ENCODE measurements at places on chromosomes 11 and 22.
A peak's percentile ranks its signal among the peaks of the same experiment; 100 is the strongest.

DNA sequence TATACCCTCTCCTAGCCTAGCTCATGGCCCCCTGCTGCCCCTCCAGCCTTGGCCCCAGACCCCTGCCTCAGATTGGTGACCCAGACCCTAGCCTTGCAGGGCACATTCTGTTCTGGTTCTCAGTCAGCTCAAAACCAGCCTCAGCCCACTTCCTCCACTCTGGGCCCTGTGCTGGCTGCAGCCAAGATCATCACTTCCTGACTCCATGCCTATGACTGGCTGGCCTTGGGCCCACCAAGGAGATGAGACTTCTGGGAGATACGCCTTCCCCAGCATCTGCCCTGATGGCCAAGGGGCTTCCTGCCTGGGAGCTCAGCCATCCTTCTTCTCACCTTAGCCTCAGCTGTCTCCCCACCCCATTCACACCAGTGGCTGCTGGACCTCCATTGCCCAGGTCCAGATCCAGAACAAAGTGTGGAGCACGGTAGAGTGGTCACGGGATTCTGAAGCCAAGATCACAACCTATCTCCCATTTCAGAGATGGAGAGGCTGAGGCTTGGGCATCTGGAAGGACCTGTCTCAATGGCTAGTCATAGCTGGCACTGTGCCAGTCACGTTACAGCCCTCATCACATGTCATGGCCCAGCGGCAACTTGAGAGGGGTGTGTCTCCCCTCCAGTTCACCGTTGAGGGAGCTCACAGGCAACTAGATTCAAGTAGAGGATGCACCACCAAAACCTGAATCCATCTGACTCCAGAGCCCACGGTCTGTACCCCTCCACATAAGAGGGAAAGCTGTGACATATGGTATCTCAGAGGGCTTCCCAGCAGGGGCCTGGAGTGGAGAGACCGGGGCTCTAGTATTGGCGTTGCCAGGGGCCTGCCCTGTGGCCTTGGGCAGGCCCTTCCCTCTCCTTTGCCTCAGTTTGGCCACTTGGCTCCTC lies 43.0 kb upstream of the KLHL35 start:
- DNase-seq: no peak

DNA sequence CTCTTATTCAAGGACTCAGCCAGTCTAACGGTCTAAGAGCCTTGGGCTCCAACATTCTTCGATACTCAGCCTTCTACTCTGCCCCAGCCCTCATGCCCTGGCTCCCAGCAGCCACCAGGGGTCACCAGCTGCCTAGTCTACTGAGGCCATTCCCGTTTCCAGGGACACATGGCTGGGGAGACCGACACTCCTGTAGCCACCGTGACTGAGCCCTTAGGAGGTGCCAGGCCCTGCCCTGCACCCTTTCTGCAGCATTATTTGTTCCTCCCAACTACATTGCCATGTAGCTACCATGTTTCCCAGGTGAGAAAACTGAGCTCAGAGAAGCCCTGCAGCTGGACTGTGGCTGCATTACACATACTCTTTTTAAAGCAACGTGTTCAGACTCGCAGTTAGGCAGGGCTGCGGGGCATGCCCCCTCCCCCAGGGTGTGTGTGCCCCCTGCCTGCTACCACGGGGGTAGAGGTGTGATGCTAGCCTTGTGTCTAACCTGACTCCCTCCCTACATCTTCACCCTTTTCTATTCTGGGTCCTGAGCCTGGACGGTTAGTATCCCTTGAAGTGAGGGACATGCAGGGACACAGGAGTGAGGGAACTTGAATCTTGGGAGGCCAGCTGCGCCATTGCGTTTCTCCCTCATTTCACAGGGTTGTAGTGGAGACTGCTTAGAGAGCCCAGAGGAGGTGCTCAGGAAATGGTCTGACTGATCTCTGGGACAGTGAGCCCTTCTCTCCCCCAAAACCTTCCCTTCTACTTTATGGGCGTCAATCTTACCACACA lies 17.5 kb downstream of the ATG16L2 start:
- DNase-seq: peak; percentile 44

- DNase-seq: no peak
Measured at GRCh38 chr11:64128255-64129006, 37.5 kb downstream of the MACROD1 start.

GRCh38 chr11:65634905-65635731 lies 2.8 kb upstream of the SIPA1 start:
- DNase-seq: no peak

- no peak for DNase-seq
Measured at GRCh38 chr11:91178366-91178765, 955.5 kb upstream of the CHORDC1 start.

DNA sequence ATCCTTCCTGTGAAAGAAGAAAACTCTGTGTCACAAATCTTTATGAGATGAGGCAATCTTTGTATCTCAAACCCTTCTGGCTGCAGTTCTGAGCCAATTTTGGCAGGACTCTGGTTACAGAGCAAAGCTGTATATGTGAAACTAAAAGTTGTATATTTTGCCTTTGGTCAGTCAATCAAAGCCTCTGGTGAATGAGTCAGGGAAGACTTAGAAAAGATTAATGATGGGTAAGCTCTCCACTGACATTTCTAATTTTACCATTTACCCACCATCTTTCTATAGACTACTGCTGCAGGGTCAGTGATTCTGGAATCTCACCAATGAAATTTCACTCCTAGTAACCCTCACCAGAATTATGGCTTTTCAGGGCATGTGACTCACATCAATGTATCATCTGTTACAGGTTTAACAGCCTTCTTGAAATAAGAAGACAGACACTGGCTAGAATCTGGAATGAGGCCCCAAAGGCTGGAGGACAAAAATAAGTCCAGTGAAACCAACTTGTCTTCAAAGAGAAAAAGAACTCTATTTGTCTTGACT lies 43.3 kb downstream of the USP35 start:
- no peak for DNase-seq

DNA sequence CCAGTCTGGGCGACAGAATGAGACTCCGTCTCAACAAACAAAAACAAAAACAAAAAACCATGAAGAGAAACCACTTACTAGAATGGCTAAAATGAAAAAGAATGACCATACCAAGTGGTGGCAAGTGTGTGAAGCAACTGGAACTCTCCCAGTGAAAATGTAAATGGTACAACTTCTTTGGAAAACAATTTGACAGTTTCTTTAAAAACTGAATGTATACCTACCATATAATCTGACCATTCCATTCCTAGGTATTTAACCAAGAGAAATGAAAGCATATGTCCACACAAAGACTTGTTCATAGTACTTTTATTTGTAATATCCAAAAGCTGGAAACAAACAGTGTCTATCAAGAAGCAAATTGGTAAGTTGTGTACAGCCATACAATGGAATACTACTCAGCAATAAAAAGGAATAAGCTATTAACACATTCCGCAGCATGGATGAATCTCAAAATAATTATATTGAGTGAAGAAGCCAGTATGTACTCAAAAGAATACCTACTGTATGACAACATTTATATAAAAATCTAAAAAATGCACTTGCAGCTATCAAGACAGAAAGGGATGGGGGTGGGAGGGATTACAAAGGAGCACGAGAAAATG lies 27.7 kb downstream of the DGCR2 start:
- DNase-seq: no peak

- no peak for DNase-seq
Measured at GRCh38 chr11:8503910-8504364, 90.1 kb downstream of the STK33 start.

DNA sequence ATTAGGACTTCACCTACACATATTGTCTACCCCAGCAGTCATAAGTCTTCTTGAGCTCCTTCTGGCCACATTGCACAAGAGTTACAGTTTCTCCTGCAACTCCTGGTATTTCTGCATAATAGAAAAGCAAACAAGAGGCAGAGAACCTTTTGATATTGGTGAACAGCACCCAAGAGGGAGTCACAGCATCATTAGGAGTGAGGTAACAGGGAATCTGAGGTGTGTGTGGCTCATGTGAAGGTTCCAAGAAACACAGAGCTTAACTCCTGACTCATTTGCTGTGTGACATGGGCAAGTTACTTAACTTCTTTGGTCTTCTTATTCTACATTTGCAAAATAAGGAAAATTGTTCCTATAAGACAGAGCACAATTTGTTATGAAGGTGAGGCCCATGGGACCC lies 374.6 kb downstream of the INSC start:
- no peak for DNase-seq

DNA sequence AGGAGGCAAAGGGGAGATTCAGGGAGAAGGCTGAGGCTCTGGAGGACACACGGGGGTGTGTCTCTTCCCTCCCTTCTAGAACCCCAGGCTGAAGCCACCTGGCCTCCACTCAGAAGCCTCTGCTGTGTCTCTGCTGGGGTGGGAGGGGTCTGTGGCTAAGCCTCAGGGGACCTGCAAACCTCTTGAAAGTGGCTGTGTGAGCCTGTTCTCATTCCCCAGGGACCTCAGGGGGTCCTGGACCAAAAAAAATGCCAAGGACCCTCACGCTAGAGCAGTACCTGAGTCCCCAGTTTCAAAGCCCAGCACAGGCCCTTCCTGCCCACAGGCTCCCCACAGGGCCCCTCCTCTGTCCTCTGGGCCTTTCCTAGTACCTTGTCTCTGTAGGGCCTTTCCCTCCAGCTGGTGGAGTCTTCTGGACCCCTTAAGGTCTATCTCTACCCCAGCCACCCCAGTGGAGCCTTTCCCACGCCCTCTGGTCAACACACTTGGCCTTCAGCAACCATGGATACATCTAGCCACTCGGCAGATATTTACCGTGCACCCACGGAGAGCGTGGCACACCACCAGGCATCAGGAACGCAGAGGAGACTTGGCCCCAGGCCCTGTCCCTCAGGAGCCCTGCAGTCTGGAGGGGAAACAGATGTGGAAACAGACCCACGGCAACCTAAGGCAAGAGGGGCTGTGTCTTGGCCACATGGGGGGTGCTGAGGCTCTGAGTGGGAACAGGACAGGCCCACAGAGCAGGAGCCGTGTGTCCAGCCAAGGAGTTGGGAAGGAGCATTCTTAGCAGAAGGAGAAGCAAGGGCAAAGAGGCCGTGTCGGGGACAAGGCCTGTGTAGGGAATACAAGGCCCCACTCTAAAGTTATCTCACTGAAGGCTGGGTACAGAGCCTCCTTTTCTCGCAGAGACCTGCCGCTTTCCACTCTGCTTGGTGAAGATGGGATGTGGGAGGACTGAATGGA lies 18.5 kb downstream of the PLA2G6 start:
- DNase-seq: no peak

GRCh38 chr22:25564320-25564978 lies at the start of gene GRK3:
TSS of gene GRK3 (plus strand) at chr22:25564675. CDS start at chr22:25565041, 366 bp downstream.
- peak; percentile 40 for DNase-seq

- no peak for DNase-seq
Measured at GRCh38 chr11:113839842-113840241, 35.5 kb downstream of the USP28 start.
